ENCODE measurements at places on chromosomes 1 and 21. TPM values are rescaled to one million over a fixed set of nuclear protein-coding genes. Genes with fewer than 3 reads are reported as not detected.
A peak's percentile ranks its signal among the peaks of the same experiment; 100 is the strongest.

GRCh38 chr1:76510672-76511557, 356.4 kb upstream of the ST6GALNAC5 start:
- H3K27me3 ChIP-seq: no peaks in the 10 kb centered on the region
- no peak overlapping the region for H3K27ac ChIP-seq
- H3K36me3 ChIP-seq: no peaks in the 10 kb centered on the region
- H3K4me3 ChIP-seq: no peak overlapping the region
- no peaks in the 10 kb centered on the region for H3K4me1 ChIP-seq
- DNase-seq: no peak

DNA sequence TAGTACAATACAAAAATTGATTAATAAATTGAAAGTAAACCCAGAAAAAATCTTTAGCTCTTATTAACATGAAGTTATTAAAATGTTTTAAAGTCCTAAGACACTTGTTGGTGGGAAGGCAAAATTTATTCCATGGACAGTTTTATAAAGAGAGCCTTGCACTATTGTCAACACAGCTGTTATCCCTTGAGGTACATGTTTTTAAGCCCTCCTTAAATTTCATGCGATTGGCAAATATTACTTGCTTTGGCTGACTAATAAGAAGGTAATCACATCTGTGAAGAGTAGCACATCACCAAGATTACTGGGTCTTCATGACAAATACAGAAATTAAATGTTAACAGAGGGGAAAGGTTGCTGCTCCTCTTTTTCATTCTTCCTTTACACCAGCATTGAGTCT, 611.1 kb downstream of the BRINP3 start:
- no peaks in the 10 kb centered on the region for H3K36me3 ChIP-seq
- H3K4me3 ChIP-seq: no peak overlapping the region
- H3K27ac ChIP-seq: no peak overlapping the region
- H3K27me3 ChIP-seq: no peaks in the 10 kb centered on the region
- H3K4me1 ChIP-seq: no peaks in the 10 kb centered on the region

GRCh38 chr1:79259390-79260336, 253.1 kb upstream of the ADGRL4 start:
- H3K4me1 ChIP-seq: no peaks in the 10 kb centered on the region
- no peaks in the 10 kb centered on the region for H3K27me3 ChIP-seq
- no peak overlapping the region for H3K4me3 ChIP-seq
- no peaks in the 10 kb centered on the region for H3K36me3 ChIP-seq
- no peak overlapping the region for H3K27ac ChIP-seq
- DNase-seq: no peak

GRCh38 chr1:3785045-3785444, 11.3 kb downstream of the LRRC47 start:
- H3K27ac ChIP-seq: no peak overlapping the region
- no peaks in the 10 kb centered on the region for H3K27me3 ChIP-seq
- DNase-seq: no peak
- peaks cover 13% of the 10 kb centered on the region for H3K4me1 ChIP-seq
- peaks cover 73% of the 10 kb centered on the region for H3K36me3 ChIP-seq

DNA sequence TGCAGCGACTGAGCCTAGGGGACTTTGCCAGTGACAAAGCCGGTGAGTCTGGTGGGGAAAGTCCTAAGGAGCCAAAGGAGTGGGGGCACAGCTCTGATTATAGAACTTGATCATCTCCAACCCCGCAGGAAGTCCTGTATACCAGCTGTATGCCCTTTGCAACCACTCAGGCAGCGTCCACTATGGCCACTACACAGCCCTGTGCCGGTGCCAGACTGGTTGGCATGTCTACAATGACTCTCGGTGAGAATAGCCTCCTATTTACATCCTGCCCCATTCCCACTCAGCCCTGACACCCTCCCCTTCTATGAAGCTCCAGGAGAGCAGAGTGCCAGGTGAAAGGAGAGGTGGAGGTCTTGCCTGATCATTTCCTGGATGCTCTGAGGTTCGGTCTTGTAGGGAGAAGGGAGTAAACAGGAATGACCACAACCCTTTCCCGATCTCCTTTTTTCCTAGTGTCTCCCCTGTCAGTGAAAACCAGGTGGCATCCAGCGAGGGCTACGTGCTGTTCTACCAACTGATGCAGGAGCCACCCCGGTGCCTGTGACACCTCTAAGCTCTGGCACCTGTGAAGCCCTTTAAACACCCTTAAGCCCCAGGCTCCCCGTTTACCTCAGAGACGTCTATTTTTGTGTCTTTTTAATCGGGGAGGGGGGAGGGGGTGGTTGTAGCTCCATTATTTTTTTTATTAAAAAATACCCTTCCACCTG, 1.2 kb upstream of the PPOX start:
- peaks cover 35% of the 10 kb centered on the region for H3K4me1 ChIP-seq
- H3K27ac ChIP-seq: peak overlapping the region; percentile 90
- no peak for DNase-seq
- H3K27me3 ChIP-seq: no peaks in the 10 kb centered on the region
- H3K4me3 ChIP-seq: peak overlapping the region; percentile 90

GRCh38 chr1:160907976-160908375, 23.0 kb upstream of the ITLN1 start:
- H3K4me3 ChIP-seq: no peak overlapping the region
- no peaks in the 10 kb centered on the region for H3K27me3 ChIP-seq
- no peaks in the 10 kb centered on the region for H3K4me1 ChIP-seq
- DNase-seq: no peak
- no peaks in the 10 kb centered on the region for H3K36me3 ChIP-seq

- H3K27me3 ChIP-seq: no peaks in the 10 kb centered on the region
- no peaks in the 10 kb centered on the region for H3K36me3 ChIP-seq
- no peak for DNase-seq
- no peak overlapping the region for H3K4me3 ChIP-seq
These were observed 62.9 kb upstream of the ERG start for GRCh38 chr21:38561205-38561604.

DNA sequence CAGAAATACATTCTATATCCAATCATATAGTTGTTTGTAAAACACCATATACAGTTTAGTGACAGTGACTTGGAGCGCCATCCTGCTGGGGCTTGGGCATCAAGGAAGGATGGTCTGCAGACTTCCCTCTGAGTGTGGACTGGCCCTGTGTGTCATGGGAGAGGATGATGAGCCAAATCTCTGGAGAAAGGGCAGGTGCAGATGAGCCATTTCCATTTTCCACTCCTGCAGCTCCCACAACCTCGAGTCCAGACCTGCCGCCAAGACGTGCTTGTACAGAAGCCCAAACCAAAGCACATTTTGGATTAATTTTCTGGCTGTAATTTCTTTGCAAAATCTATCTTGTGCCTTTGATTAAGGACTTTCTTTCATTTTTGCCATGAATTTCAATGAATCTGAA, 48.3 kb upstream of the SLC22A15 start:
- H3K36me3 ChIP-seq: no peaks in the 10 kb centered on the region
- H3K27me3 ChIP-seq: no peaks in the 10 kb centered on the region
- no peak for DNase-seq
- no peak overlapping the region for H3K4me3 ChIP-seq

DNA sequence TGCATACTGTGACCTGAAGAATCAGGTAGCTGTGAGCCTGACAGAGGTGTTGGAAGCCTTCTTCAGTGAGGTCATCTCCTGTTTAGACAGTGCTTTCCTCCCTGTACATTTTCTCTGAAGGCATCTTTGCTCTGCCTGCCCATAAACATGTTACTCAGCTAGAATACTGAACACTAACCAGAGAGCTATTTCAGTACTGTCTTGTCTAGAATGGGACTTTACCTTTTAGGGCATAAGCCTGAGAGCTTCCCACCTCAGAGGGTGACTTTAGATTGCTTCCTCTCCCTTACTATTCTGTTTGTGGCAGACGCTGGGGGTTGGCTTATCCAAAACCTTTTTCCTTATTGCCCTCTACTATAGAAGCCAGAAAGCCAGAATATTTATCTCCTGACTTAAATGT, 23.3 kb upstream of the ZNF326 start:
- no peaks in the 10 kb centered on the region for H3K27me3 ChIP-seq
- no peaks in the 10 kb centered on the region for H3K36me3 ChIP-seq
- no peaks in the 10 kb centered on the region for H3K4me1 ChIP-seq

- H3K36me3 ChIP-seq: no peaks in the 10 kb centered on the region
These were observed 113.4 kb downstream of the DISP1 start for GRCh38 chr1:222928212-222928611.

- no peak overlapping the region for H3K27ac ChIP-seq
- no peak for DNase-seq
- no peak overlapping the region for H3K4me3 ChIP-seq
- no peaks in the 10 kb centered on the region for H3K4me1 ChIP-seq
- no peaks in the 10 kb centered on the region for H3K27me3 ChIP-seq
- H3K36me3 ChIP-seq: no peaks in the 10 kb centered on the region
These were observed 29.1 kb downstream of the SLC19A1 start for GRCh38 chr21:45513003-45513717.

DNA sequence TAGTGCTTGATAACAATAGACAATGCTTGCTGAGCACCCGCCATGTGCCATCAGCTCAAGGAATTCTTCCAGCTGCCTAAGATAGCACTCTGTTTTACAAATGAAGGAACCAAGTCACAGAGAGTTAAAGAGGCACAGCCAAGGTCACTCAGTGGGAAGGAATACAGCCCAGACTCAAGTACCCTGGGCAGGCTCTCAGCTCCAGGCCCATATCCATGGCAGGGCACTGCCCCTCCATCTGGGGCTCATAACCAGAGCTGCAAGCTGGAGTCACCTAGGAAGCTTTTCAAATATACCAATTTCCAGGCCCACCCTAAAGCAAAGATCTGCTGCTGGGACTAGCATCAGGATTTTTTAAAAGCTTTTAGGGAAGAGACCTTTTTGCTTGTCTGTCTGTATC, 1.6 kb downstream of the CLEC20A start:
- H3K4me3 ChIP-seq: no peak overlapping the region
- DNase-seq: no peak
- no peaks in the 10 kb centered on the region for H3K27me3 ChIP-seq

GRCh38 chr1:225534135-225534534, 106.3 kb upstream of the LBR start:
- DNase-seq: no peak
- H3K27me3 ChIP-seq: no peaks in the 10 kb centered on the region
- H3K27ac ChIP-seq: no peak overlapping the region
- peaks cover 24% of the 10 kb centered on the region for H3K4me1 ChIP-seq
- H3K36me3 ChIP-seq: no peaks in the 10 kb centered on the region

- H3K4me1 ChIP-seq: no peaks in the 10 kb centered on the region
- H3K27ac ChIP-seq: no peak overlapping the region
- no peak for DNase-seq
- peaks cover 3% of the 10 kb centered on the region for H3K27me3 ChIP-seq
- no peak overlapping the region for H3K4me3 ChIP-seq
These were observed 30.0 kb downstream of the MFSD2A start for GRCh38 chr1:39984951-39985350.

- DNase-seq: no peak
- H3K27ac ChIP-seq: no peak overlapping the region
- no peaks in the 10 kb centered on the region for H3K27me3 ChIP-seq
- no peak overlapping the region for H3K4me3 ChIP-seq
These were observed 360.4 kb upstream of the LYPLAL1 start for GRCh38 chr1:218813237-218813636.

DNA sequence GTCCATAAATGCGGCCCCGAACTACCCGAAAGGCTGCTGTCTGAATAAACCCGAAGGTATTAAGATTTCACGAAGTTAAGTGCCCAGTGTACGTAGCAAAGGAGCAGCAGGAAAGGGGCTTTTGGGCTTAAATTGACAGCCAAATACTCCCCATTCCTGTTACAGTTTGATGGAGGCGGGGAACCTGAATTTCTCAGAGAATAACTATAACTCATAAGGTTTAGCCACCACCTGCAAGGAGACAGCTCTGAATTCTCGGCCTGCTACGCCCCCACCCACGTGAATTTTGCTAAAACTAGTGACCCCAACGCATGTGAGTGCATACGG, 5.2 kb downstream of the GFI1 start:
- H3K36me3 ChIP-seq: no peaks in the 10 kb centered on the region
- H3K27ac ChIP-seq: no peak overlapping the region
- H3K4me3 ChIP-seq: peak overlapping the region; percentile 56
- H3K27me3 ChIP-seq: peaks cover 83% of the 10 kb centered on the region
- peaks cover 47% of the 10 kb centered on the region for H3K4me1 ChIP-seq

- no peak overlapping the region for H3K27ac ChIP-seq
- no peak for DNase-seq
- no peak overlapping the region for H3K4me3 ChIP-seq
- H3K4me1 ChIP-seq: no peaks in the 10 kb centered on the region
- H3K27me3 ChIP-seq: peaks cover 3% of the 10 kb centered on the region
These were observed 95.7 kb upstream of the SIM2 start for GRCh38 chr21:36603221-36603620.

DNA sequence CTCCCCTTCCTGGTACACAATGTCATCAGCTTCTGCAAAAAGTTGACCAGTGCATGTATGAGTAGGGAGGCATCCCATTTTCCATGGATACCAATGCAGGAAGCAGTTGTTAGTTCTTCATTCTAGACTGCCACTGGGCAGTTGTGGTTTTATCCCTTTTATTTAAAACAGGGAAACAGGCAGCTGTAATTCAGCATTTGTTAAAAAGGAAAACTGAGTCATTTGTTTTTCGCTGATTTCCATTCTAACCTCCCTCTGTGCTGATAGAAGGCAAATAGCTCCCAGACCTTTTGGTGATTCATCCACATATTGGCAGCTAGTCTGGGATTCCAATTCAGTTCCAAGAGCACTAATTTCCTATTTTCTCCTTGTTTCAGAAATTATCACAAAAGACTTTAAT, 21.1 kb upstream of the ABCA4 start:
- no peak overlapping the region for H3K27ac ChIP-seq
- DNase-seq: no peak
- H3K36me3 ChIP-seq: no peaks in the 10 kb centered on the region

- H3K4me1 ChIP-seq: peaks cover 31% of the 10 kb centered on the region
- peak overlapping the region; percentile 51 for H3K27ac ChIP-seq
- peaks cover 29% of the 10 kb centered on the region for H3K36me3 ChIP-seq
- no peaks in the 10 kb centered on the region for H3K27me3 ChIP-seq
- no peak overlapping the region for H3K4me3 ChIP-seq
These were observed 166.7 kb downstream of the CLIC6 start for GRCh38 chr21:34835526-34835925.

Gene SH2D1B
- total RNA-seq: 5.5 TPM

Gene MFAP2
- total RNA-seq: not detected

Gene ARHGAP29
- 11.0 TPM for total RNA-seq

Gene RGSL1
- not detected for total RNA-seq

Gene ADGRB2
- not detected for total RNA-seq

Gene LRRC39
- total RNA-seq: 52.7 TPM

Gene GJB3
- total RNA-seq: not detected

Gene SLX9
- total RNA-seq: 37.6 TPM

Gene NBPF26
- 3.1 TPM for total RNA-seq
